ENCODE measurements at places on chromosomes 16 and 17.

GRCh38 chr17:49504369-49504768 lies 9.3 kb downstream of the NGFR start:
- no peak for DNase-seq

- no peak for DNase-seq
Observed at GRCh38 chr17:73320601-73321264, 8.9 kb upstream of the CDC42EP4 start.

DNA sequence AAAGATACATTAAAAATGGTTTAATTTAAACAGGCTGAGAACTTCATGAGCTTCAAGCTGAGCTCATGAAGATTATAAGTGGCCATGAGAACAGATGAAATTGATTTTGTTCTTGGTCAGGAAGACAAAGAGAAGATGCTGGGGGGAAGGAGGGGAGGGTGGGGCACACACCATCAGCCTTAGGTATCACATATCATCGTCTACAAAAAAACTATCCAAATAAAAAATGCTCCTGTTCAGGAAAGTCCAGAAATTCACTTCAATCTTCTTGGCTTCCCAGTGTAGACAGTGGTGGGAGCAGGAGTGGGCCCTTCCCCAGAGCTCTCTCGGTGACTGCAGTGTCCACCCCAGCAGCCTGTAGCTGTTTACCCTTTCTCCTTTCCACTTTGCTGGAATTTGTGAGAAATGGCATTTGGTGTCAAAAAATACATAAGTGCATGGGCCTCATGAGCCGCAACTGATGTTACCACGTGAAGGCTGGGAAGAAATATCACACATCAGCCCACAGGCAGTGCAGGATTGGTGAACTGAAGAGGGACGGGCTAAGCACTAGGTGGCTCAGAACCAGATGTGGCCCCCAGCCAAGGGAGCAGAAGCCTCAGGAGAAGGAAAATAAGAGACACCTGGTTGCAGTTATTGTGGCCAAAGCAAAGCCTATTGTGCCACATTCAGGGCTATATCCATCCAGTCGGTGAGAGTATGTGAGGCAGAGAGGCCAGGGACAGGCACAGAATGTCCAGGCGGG lies 6.1 kb downstream of the KRT37 start:
- no peak for DNase-seq

DNA sequence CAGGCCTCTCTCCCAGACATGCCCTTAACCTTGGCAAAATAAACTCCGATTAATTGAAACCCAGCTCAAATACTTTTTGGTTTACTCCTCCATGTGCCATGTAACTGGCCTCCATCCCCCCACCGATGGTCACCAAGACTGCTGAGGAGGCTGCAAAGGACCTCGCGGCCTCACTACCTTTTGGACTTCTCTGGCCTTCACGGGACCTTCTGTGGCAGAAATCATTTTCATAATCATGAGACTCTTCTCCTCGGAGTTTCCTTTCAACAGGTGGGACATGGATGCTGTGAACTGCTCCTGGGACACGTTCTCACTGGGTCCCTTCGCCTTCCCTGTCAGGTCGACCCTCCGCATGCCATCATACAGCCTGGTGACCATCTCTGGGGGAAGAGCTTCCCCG lies 9.0 kb downstream of the MEAK7 start:
- no peak for DNase-seq

DNA sequence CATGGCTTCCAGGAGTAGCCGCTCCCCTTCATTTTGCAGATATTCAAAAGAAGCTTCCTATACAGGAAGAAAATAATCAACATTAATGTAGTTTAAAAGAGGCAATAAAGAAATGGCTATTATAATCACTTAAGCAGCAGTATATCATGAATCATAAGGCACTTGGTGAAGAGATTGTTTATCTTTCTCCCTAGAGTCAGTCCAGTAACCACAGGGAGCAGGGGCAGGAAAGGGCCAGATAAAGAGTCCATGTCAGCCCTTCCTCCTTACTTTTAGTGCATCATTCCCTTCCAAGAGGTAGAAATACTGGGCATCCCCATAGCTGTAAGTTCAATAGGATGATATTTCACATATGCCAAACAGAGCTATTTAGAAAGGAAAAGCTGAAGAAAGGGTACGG lies 184.6 kb upstream of the C17orf78 start:
- DNase-seq, result no peak

Measured in left renal cortex interstitium (tissue), 4 donors.